ENCODE measurements at places on chromosomes 13 and 19. TPM values are rescaled to one million over a fixed set of nuclear protein-coding genes. Genes with fewer than 3 reads are reported as not detected.

The GNA15 gene
- total RNA-seq: 4.6 TPM

The CACNA1A gene
- total RNA-seq: 2.5 TPM

The STOML3 gene
- total RNA-seq: not detected

The CD22 gene
- 18.4 TPM for total RNA-seq

The ADAMTS10 gene
- 14.1 TPM for total RNA-seq

The IZUMO2 gene
- not detected for total RNA-seq

The UGGT2 gene
- total RNA-seq: 63.0 TPM

The PROZ gene
- not detected for total RNA-seq

The C1QTNF9B gene
- total RNA-seq: not detected
